ENCODE measurements at places on chromosomes 3 and 15. TPM values are rescaled to one million over a fixed set of nuclear protein-coding genes. Genes with fewer than 3 reads are reported as not detected.

GRCh38 chr3:164407111-164407510 is 671.2 kb downstream of the SI start:
- DNase-seq: no peak

OR5H14 gene
- not detected for total RNA-seq

GRCh38 chr3:152444029-152444641 is 175.4 kb downstream of the MBNL1 start:
- DNase-seq: peak; percentile 81

PLS1 gene
- total RNA-seq: 0.27 TPM

DNA sequence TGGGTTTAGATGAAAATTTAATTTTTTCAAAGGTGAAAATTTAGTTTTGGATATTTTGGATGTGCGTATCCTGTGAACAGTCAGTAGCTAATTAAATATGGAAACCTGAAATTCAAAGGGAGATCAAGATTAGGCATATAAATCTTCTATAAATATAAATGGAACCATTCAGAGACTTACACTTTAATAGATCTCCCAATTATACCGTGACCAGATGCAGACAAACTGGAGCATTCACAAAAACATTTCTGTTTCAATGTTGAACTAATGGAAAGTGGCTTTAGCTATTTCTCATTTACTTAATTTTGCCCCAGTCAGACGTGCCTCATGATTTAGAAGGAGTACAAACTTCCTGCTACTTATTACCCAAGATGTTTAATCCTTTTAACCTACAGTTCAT is 29.1 kb upstream of the POU1F1 start:
- DNase-seq: no peak

ALG1L2 gene
- 0.40 TPM for total RNA-seq

GRCh38 chr15:79115986-79116665 is 25.5 kb upstream of the RASGRF1 start:
- DNase-seq: no peak

OR5K2 gene
- total RNA-seq: not detected

DNA sequence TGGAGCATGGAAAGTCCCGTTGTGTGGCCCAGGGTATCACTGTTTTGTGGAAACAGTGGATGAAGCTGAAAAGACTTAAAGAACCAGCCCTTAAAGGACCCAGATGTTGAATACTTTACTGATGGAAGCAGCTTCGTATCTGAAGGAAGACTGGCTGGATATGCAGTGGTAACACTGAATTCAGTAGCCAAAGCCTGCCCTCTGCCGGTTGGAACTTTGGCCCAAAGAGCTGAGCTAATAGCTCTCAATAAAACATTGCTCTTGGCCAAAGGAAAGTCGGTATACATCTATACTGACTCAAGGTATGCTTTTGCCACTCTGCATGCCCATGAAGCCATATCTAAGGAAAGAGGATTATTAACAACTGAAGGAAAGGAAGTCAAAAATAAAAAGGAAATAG is 885.4 kb downstream of the PDCD6IP start:
- DNase-seq: peak; percentile 58

DNA sequence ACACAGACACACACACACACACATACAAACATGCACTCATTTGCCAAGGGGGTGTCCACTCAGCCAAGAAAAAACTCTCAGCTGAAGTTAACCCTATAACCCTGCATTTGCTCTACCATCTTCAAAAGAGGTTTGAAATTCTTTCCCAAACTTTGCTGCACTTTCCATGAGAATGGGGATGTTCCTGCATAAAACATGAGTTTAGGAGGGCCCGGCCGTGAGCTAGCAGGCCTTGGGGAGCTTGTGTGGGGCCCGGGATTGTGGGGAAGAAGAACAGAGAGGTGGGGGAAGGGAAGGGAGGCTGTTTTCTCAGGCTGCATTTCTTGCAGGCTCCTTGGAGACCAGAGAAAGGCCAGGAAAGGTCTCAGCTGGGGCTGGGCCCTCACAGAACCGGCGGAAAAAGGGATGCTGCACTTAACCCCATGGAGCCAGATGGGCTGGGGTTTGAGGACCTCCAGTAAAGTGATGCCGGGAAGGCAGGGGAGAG is 40.8 kb downstream of the SEMA5B start:
- peak; percentile 50 for DNase-seq

SLTM gene
- 55.0 TPM for total RNA-seq

EFCC1 gene
- 0.66 TPM for total RNA-seq

DNA sequence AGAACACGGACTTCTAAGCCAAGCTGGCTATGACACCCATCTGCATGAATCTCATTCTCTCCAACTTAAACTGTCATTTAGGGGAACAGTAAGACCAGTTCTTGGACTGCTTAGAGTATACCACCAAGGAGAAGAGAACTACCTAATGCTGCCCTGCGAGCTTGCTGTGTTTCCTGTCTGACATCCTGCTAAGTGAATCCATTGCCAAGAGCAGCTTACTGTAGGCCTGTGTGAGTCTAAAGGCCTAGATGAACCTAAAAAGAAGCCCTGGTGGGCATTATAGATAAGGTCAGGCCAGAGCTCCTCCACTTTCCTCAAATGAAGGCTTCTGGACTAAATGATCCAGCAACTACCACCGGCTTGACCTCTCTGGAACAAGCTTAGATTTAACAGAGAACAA is 15.0 kb downstream of the LZTFL1 start:
- no peak for DNase-seq

GRCh38 chr15:52082197-52083036 is 30.2 kb downstream of the BCL2L10 start:
- peak; percentile 35 for DNase-seq

AP3S2 gene
- 35.2 TPM for total RNA-seq

- DNase-seq: no peak
These were observed 6.9 kb upstream of the TBC1D21 start for GRCh38 chr15:73866481-73866880.

- DNase-seq: no peak
These were observed 8.4 kb upstream of the KLF15 start for GRCh38 chr3:126365351-126366277.

GRCh38 chr3:135237371-135238143 is 442.5 kb downstream of the EPHB1 start:
- no peak for DNase-seq

GRCh38 chr3:63654211-63654610 is 1.7 kb downstream of the SNTN start:
- no peak for DNase-seq

DNA sequence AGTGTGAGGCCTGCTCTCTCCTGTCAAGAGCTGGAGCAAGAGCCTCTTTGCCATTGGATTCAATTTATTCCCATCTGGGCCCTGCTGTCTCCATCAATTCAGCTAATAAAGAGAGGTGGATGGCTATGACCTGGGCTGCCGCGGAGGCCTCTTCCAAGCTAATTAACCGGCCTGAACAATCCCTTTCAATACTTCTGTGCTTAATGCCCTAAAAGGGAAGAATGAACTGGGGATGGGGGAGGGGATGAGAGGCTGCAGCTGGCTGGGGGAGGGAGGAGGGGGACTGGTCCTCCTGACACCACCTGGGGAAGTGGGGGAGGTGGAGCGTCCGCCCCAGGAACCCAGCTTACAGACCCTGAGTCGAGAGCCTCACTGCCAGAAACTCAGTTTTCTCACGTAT is 33.4 kb upstream of the PRR23E start:
- DNase-seq: no peak

DNA sequence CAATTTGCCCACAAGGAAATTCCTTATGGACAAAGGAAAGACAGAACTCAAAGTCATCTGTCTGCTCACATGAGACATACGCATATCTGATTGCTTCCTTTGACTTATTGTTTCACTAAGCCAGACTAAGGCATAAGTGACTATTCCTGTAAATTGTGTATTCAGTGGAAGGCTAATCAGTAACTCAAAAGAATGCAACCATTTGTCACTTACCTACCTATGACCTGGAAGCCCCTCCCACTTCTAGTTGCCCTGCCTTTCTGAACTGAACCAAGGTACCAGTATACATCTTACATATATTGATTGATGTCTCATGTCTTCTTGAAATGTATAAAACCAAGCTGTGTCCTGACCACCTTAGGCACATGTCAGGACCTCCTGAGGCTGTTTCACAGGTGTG is 53.5 kb upstream of the PROK2 start:
- no peak for DNase-seq

- DNase-seq: no peak
These were observed 11.4 kb upstream of the HDGFL3 start for GRCh38 chr15:83219026-83219425.

- DNase-seq: no peak
These were observed 28.4 kb upstream of the ST3GAL6 start for GRCh38 chr3:98734735-98735134.

GRCh38 chr3:183527428-183528379 is 27.8 kb downstream of the KLHL6 start:
- DNase-seq: no peak

P2RY12 gene
- 1.1 TPM for total RNA-seq

TRAT1 gene
- 0.09 TPM for total RNA-seq

GRCh38 chr3:135982922-135983581 is 17.5 kb downstream of the PPP2R3A start:
- no peak for DNase-seq

ACTC1 gene
- total RNA-seq: 2,723 TPM

DNA sequence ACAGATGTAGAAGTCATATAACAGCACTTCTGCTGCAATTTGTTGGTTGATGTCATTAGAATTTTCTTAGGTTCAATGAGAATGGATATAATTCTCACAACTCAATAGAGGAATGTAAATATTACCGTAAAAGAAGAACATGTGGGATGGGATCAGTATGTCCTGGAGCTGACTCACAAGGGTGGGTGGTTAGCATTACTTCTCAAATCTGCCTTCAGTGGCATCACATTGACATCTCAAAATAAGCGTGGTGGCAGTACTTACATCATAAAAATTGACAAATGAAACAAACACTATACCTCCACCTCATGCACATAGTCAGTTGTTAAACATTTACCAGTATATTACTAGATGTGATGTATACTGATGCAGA is 1068.0 kb upstream of the CADM2 start:
- DNase-seq: no peak

GRCh38 chr3:168002786-168003368 is 92.8 kb downstream of the GOLIM4 start:
- peak; percentile 22 for DNase-seq

DNA sequence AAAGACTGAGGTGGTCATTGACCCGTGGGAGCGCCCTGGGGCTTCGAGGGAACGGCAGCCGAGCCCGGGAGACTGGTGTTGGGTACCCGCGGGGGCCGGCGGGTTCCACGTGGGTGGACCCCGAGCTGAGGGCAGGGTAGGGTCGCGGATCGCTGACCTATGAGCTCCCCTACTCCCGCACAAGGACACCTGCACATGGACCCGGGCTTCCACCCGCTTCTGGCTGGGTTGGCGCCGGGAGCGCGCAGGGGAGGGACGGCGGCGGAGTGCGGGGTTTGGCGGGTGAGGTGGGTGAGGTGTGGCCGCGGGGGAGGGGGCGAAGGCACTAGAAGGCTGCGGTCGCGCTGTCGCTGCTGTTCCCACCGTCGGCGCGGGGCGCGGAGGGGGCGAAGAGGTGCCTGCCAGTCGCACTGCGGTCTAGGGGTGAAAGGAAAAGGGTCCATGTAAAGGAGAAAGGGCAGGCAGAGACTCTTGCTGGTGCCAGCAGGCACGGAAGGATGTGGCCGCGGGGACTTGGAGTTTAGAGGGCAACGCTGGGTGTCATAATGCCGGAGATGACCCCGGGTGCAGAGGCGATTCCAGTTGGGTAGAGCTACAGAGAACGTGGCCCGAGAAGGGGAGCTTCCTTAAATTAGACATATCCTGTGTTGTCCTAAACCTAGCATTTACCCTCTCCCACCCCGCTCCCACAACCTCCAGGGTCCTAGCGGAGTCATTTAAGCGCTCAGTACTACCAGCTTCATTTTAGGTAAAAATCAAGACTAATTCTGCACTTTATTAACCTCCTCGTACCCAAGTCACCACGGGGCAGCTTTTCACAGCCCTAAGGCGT is 245.9 kb upstream of the TOPAZ1 start:
- DNase-seq: no peak

DNA sequence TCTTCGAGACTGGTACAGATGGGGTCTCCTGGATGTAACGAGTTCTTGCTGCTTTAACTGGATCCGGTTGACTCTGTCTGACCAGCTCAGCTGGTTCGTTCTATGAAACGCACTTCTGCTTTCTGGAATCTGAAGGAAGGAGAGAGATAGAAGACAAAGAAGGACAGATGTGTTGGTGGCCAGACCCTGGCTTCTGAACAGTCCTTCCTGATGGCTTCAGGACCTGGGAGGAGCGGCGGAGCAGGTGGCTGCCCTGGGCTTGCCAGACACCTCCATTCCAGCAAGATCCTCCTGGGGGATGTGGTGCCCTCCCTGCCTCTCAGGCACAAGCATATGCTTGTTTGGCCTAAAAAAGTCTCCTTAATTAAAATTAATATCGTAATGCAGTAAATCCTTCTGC is 99.9 kb downstream of the APBA2 start:
- DNase-seq: no peak

Data from muscle of leg (tissue), 16 donors.